ENCODE measurements at places on chromosomes 2 and 18. TPM values are rescaled to one million over a fixed set of nuclear protein-coding genes. Genes with fewer than 3 reads are reported as not detected.

Gene ACYP2
- 24.6 TPM for total RNA-seq

Gene NYAP2
- total RNA-seq = 2.3 TPM

Gene HOXD12
- total RNA-seq = 0.12 TPM

Gene CEBPZOS
- total RNA-seq = 48.4 TPM

Gene ANKRD30BL
- total RNA-seq = not detected

Gene SERPINB11
- not detected for total RNA-seq

Gene CLEC4F
- not detected for total RNA-seq

Gene MAB21L4
- total RNA-seq = not detected

Gene KLHL14
- total RNA-seq = not detected

Gene HNRNPLL
- 42.8 TPM for total RNA-seq

Gene MC4R
- not detected for total RNA-seq
